ENCODE measurements at places on chromosomes 11 and 22.

DNA sequence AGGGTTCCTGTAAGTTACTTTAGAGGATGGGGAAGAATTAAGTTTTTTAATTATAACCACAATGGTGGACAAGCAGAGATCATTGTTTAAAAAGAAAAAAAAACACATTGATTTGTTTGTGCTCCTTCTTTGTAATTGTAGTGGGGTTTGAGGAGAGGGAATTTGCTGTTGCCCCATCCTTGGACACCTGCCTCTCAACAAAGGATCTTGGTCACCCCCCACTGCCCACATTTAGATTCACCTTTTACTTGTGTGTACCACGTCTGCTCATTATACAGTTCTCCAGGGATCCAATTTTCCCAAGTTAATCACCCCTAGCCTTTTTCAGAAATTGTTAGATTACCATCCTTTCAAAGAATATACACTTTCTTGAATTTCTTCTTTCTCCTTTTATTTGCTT, 53.0 kb downstream of the DNAJC24 start:
- no peak for DNase-seq

GRCh38 chr11:1306186-1307162, 3.0 kb downstream of the TOLLIP start:
- DNase-seq: no peak

GRCh38 chr22:24380220-24380904, 47.0 kb upstream of the ADORA2A start:
- DNase-seq: no peak

GRCh38 chr11:130166457-130166784, 6.8 kb downstream of the ST14 start:
- DNase-seq: no peak

- no peak for DNase-seq
Measured at GRCh38 chr22:47619631-47620030, 857.2 kb downstream of the TBC1D22A start.

DNA sequence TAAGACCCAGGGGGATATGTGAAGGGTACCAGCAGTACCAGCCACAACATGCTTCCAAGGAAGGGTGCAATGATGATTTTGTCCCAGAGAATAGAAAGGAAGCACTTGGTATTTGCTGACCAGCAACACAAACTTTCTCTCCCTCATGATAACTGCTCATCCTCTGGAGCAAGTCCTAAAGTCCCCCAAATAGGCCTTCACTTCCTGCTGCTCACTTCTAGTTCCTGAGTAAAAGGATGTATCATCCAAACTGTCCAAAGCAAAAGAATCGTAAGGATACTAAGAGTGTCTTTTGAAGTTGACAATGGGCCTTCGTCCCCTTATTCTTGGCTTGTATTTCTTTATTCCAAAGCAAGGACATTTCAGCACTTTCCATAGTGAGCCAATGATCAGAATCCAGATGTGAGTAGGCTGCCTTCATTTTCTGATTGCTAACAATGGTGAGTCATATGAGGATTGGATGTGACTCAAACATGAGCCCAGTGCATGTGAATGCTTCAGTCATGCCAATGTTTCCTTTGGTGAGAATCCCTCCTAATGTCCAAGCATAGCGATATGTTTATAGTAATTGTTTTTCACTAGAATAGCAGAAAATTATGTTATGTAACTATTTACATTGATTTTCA, 243.4 kb upstream of the POU2AF2 start:
- DNase-seq: peak; percentile 25

DNA sequence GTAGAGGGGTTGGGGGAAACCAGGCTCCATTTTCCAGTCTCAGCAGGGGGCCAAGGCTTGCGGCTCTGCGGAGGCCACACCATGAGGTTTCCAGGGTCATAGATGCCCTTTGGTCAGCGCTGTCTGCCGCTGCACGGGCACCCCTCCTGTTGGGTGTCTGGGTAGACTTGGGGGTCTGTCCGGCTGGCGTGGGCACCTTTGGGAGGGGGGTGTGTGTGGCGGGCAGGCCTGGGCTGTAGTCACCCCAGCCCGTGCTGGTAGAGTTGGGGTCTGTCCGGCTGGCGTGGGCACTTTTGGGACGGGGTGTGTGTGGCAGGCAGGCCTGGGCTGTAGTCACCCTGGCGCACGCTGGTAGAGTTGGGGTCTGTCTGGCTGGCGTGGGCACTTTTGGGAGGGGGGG, 18.6 kb downstream of the LSP1 start:
- no peak for DNase-seq

Data from head of caudate nucleus (tissue), 42 donors.